Activated T-helper 1 cell treated with anti-CD3 and anti-CD28 coated beads, Interleukin-2, amount 50 U/mL, for 16 hours (primary cell): ENCODE measurements at places on chromosomes 13 and 19.

DNA sequence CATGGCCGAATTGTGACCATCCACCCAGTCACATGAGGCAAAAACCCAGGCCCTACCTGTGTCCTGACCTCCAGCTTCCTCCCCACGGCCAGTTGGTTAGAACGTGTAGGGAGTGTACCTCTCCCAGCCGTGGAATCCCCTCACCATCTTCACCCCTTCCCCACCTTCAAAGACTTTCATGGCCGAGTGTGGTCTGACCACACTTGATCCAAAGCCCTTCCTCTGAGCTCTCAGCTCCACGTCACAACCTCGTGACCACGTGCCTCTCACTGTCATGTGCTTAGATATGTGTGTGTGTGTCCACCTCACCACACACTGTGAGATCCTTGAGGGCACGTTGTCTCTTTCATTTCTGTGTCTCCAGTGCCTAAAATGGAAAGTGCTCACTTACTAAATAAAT, 48.6 kb upstream of the UBE2L5 start:
- DNase-seq: no peak

DNA sequence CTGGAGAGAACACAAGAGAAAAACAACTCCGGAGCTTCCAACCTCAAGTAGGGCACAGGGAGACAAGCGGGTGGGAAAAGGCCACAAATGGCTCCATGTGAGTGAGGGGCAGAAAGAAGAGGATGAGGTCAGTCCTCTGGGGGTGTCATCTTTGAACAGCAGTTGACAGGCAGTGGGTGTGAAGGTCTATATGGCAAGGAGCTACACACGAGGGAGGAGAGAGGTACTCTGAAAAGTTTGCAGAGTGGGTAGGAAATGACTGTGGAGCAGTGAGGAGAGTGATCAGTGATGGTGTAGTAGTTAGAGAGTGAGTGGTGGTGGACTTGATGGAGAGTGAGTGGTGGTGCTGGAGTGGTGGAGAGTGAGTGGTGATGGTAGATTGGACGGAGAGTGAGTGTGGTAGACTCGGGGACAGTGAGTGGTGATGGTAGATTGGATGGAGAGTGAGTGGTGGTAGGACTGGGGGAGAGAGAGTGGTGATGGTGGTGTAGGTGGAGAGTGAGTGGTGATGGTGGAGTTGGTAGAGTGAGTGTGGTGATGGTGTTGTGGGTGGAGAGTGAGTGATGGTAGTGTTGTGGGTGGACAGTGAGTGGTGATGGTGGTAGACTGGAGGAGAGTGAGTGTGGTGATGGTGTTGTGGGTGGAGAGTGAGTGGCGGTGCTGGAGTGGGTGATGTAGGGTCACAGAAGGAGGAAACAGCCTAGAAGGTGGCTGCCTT, 4.0 kb downstream of the TFDP1 start:
- no peak for DNase-seq

- no peak for DNase-seq
These were observed 5.1 kb downstream of the CD37 start for GRCh38 chr19:49340069-49340864.

- DNase-seq: no peak
These were observed 13.4 kb upstream of the GJB2 start for GRCh38 chr13:20206065-20206697.

DNA sequence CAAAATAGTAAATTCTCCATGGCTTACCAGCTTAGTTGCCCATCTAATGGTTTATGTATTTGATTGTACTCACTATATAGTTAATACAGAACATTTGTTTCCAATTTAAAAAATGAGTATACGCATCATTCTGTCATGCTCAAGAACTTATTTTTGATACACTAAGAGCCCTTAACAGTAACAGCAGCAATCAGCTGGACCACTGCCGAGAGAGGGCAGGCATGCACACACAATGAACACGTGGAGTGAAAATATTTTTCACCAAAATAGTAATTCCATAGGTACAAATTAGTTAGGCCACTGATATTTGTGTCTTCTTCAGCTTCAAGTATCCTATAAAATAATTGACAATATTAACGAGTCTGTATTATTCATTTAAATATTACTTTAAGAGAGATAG, 109.9 kb downstream of the KLF12 start:
- no peak for DNase-seq

- no peak for DNase-seq
These were observed 45.8 kb downstream of the RUBCNL start for GRCh38 chr13:46341112-46341711.

- no peak for DNase-seq
These were observed 58.7 kb upstream of the ALOX5AP start for GRCh38 chr13:30676672-30677071.

DNA sequence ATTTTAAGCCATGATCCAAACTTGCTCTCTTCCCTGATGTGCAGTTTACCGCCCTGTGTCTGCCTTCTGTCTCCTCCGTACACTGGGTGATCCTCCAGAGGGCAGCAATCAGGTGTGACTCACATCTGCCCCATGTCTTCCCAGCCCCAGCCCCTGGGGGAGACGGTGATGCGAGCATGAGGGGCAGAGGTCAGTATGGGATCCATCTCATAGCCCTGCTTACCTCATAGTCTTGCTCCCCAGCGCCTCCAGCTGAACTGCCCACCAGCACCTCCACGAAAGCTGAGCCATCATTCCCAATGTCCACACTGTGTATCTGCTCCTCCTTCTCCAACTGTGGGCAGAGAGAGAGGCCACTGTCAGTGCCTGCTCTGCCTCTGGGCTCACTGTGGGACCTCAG, 14.6 kb downstream of the XRCC1 start:
- DNase-seq: no peak

- DNase-seq: no peak
These were observed 216.8 kb upstream of the MAB21L1 start for GRCh38 chr13:35693134-35693784.

DNA sequence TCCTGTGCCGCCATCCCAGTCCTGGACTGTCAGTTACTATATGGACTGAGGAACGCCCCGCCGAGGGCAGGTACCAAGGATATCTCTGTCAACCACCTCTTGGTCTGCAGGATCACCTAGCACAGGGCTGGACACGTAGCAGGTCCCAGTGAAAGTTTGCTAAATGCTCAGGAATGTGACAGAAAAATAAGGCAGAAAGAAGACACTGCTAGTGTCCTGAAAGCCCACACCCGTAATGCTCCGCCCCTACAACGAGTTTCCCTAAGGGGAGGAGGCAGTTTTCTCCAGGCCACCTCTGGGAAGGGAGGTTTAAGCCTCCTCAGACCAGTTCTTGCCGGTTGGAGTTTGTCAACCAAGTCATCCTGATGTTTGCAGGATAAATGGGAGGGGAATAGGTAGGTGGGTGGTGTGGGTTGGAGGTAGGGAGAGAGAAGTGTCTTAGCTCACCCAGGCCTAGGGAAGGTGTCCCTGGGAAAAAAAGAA, 1.7 kb upstream of the SERTAD3 start:
- no peak for DNase-seq

- no peak for DNase-seq
These were observed 205.4 kb downstream of the PDS5B start for GRCh38 chr13:32791545-32792172.

- DNase-seq: no peak
These were observed 5.9 kb downstream of the IGLON5 start for GRCh38 chr19:51317376-51317775.

GRCh38 chr13:98565726-98566565, 11.0 kb downstream of the STK24 start:
- no peak for DNase-seq

DNA sequence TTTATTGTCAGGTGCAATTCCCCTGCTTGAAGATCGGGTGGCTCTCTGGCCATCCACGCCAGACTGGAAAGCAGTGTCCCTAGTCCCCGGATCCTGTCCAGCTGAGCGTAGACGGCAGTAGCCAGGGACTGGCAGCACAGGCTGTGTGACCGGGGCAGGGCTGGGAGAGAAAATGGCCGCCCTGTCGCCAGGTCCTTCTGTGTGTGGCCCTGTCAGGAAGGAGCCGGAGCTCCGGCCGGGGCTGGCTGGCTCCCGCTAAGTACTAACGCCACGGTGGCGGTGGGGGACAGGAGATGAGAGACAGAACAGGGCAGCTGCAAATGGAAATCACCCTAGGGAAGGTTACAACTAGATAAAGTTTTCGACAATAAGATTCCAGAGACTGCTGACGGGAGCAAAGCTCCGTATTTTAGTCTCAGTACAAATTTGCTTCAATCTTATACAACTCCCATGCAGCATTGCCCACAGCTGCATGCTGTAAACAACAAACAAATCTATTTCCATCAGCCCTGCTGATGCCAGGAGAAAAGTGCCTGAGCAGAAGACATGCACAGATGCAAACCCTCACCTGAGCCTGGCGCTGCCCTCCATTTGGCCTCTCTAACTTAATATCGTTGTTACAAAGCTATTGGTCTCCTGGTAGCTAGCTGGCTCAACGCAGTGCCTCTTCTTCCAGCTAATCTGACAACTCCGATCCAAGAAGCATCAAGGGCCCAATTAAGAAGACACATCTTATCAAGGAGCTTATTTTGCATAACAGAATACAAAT, 253.0 kb downstream of the TSHZ3 start:
- DNase-seq: no peak

- peak; percentile 13 for DNase-seq
These were observed 3.7 kb downstream of the FUZ start for GRCh38 chr19:49809160-49809940.

DNA sequence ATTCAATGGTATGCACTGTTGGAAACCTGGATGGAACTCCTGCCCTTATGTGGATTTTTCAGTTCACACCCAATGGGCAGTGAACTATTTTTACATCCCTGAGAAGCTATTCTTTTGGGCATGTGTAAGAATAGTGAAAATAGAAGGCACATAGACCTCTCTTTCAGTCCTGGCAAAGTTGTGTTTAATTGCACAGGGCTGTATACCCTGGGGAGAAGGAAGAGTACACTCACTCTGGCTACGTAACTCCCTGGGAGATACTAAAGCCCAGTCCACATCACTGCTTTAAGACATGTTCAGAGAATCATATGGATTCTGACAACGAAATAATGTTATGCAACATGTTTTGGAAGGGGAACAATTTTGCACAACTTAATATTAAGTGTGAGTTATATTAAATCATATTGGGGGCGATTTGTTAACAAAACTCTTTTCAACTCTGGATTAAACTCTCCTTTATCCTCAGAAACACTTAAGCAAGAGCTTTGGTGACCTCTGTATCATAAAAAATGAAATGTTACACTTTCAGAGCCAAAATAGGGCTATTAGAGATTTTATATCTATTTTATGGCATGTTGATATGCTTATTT, 166.1 kb downstream of the DCT start:
- DNase-seq: no peak

- no peak for DNase-seq
These were observed 504 bp downstream of the PNMA8B start for GRCh38 chr19:46494941-46495785.

- DNase-seq: no peak
These were observed 78.9 kb downstream of the FLT1 start for GRCh38 chr13:28415994-28416421.

DNA sequence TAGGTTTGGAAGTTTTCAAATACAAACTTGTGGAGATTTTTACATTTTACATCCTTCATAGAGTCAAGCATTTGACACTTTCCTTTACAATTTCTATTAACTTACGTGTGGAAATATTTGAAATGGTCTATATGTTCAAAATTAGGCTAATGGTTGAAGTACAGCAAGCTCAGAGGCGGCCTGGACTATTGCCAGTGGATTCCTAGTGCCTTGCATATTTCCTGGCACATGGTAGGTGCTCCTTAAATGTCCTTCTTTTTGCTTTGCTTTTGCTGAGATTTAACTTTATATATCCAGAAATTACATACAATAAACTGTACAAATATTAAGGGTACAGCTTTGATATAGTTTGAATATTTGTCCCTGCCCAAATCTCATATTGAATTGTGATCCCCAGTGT, 93.9 kb downstream of the UBL3 start:
- DNase-seq: no peak

GRCh38 chr13:35499676-35500075, 23.2 kb upstream of the MAB21L1 start:
- no peak for DNase-seq

- no peak for DNase-seq
These were observed 72.9 kb upstream of the TEX29 start for GRCh38 chr13:111247552-111247951.

- no peak for DNase-seq
These were observed 996 bp downstream of the ERVV-2 start for GRCh38 chr19:53045536-53045935.

DNA sequence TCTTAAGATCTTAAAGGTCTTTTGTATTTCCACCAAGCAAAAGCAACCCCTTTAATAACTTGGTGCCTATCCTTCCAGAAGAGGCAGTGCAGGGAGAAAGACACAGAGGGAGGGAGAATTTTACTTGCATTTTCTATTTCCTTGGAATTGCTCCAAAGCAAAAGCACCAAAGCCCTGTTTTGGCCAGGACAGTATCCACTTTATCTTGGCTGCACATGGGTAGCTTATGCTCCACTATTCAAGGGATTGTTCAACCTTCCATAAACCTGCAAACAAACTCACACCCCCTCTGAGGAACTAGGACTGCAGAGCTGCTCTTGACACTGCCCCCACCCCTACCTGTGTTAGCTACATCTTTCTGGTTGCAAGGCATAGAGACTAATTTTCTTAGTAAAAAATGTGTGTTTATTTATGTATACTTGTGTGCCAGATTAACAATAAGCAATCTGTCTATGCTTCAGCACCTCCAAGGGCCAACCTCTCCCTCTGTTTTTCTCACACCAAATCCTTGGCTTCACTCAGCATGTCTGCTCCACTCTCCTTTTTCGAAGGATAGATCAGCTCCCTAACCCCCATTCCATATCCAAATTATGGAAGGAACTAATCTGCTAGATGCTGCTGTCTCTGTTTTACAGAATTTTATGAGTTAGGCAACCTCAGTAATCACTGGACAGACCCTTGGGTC, 68.1 kb upstream of the KLF12 start:
- DNase-seq: no peak

DNA sequence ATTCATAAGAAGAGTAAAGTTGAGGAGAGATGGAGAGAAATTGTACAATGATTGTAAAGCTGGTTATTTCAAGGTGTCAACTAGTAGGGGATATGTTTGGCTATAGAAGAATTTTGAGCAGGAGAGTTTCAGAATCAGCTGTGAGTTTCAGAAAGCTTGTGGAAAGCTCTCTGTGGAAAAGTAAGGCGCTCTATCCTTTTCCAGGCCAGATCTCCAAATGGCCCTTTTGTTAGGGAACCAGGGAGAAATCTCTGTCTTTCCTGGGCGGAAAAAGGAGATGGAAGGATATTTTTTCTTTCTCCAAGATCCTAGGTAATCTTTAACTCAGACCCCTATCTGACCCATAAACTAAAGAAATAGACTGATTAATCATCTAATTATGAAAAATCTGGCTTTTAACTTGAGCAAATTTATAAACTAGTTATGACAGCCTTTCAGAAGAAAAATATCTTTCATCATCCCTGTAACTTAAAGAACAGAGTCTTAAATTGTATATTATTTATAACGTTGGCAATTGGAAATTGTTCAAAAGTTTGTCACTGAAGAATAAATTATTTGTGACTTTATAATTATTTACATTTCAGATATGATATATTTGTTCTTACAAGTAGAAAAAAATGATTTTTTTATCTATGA, 34.5 kb downstream of the SPRY2 start:
- DNase-seq: no peak

- DNase-seq: peak; percentile 76
These were observed at the start of gene TRMT1 for GRCh38 chr19:13116282-13117175. Gene TRMT1, minus strand, starts transcription at chr19:13116740. Its CDS starts 341 bp downstream, at chr19:13116399.

- DNase-seq: no peak
These were observed 22.1 kb downstream of the VASP start for GRCh38 chr19:45529420-45529785.

- DNase-seq: no peak
These were observed 333.2 kb upstream of the ZNF507 start for GRCh38 chr19:32012206-32012605.

- DNase-seq: no peak
These were observed 38.9 kb downstream of the LACC1 start for GRCh38 chr13:43918636-43919035.
